ENCODE measurements at places on chromosomes 16 and 17. TPM values are rescaled to one million over a fixed set of nuclear protein-coding genes. Genes with fewer than 3 reads are reported as not detected.

The COQ7 gene
- total RNA-seq = 15.3 TPM

DNA sequence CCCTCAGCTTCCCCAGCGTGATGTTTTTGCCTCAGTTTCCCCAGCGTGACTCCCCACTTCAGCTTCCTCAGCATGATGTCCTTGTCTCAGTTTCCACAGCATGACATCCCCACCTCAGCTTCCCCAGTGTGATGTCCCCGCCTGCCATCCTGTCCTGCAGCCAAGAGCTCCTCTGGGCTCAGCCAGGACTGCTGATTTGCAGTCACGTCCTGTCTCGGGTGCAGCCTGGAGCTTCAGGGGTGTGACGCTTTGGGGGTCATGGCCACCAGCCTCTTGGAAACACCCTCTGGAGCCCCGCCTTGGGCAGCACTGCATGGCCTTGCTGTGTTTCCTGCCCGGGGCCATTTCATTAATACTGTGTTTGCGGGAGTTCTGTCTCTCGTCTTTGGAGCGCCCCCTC lies 16.5 kb upstream of the NUDT16L1 start:
- H3K27me3 ChIP-seq = no peaks in the 10 kb centered on the region
- DNase-seq = peak; percentile 19
- H3K4me3 ChIP-seq = peak overlapping the region; percentile 66
- peaks cover 29% of the 10 kb centered on the region for H3K36me3 ChIP-seq
- H3K4me1 ChIP-seq = peaks cover 41% of the 10 kb centered on the region

GRCh38 chr17:30429155-30429554 lies 48.1 kb upstream of the GOSR1 start:
- H3K4me1 ChIP-seq = no peaks in the 10 kb centered on the region
- H3K27ac ChIP-seq = no peak overlapping the region
- DNase-seq = no peak
- H3K27me3 ChIP-seq = no peaks in the 10 kb centered on the region
- peaks cover 23% of the 10 kb centered on the region for H3K36me3 ChIP-seq

DNA sequence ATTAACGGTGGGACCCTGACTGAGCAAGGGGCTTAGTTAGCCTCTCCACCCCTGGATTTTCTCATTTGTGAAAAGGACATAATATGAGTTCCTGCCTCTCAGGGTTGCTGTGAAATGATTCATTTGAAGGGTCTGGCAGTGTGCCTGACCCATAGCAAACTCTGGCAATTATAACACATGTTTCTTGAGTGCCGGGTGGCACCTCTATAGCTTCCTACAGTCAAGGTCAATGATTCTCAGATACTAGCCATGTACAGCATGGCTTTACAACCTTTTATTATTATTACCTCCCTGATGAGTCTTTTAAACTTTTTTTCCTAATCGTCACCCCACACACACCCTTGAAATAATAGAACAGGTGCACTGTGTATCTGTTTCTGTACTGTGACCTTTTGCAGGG lies 42.1 kb downstream of the TMEM114 start:
- no peak for DNase-seq
- H3K4me3 ChIP-seq = no peak overlapping the region
- no peak overlapping the region for H3K27ac ChIP-seq
- no peaks in the 10 kb centered on the region for H3K36me3 ChIP-seq
- H3K4me1 ChIP-seq = no peaks in the 10 kb centered on the region

GRCh38 chr17:68969101-68969500 lies 13.9 kb upstream of the ABCA8 start:
- H3K36me3 ChIP-seq = no peaks in the 10 kb centered on the region
- no peak overlapping the region for H3K27ac ChIP-seq
- DNase-seq = no peak
- H3K27me3 ChIP-seq = no peaks in the 10 kb centered on the region

The PAM16 gene
- 39.3 TPM for total RNA-seq

- DNase-seq = peak; percentile 61
- peak overlapping the region; percentile 90 for H3K4me3 ChIP-seq
- no peaks in the 10 kb centered on the region for H3K27me3 ChIP-seq
Measured at GRCh38 chr16:80804056-80804525, 307 bp downstream of the CDYL2 start.

DNA sequence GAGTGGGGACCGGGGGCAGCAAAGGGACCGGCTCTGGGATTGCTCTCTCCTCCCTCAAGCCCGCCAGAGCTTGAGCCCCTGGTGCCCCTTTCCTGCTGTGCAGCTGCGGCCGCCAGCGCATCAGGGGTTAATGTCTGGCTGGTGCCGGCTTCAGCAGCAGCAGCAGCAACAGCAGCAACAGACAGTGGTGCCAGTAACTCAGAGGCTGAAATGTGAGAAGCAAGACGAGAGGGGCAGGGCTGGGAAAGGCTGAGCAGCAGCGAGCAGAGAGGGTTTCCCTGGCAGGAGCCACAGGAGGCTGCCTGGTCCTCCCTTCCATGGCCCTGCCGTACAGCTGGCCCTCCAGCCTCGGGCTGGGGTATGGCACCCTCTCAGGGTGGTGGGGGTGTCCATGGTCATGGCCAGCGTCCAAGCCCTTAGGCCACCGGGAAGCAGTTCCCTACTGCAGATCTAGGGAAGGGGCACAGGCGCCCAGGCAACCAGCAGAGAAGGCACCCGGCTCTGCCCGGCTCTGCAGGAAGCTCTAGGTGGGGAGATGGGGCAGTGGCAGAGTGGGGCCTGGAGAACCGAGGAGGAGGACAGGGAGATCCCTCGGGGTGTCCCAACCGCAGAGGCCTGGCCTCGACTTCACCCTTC lies 21.1 kb upstream of the TFAP4 start:
- no peaks in the 10 kb centered on the region for H3K36me3 ChIP-seq
- no peak for DNase-seq
- H3K27ac ChIP-seq = no peak overlapping the region
- H3K27me3 ChIP-seq = no peaks in the 10 kb centered on the region

DNA sequence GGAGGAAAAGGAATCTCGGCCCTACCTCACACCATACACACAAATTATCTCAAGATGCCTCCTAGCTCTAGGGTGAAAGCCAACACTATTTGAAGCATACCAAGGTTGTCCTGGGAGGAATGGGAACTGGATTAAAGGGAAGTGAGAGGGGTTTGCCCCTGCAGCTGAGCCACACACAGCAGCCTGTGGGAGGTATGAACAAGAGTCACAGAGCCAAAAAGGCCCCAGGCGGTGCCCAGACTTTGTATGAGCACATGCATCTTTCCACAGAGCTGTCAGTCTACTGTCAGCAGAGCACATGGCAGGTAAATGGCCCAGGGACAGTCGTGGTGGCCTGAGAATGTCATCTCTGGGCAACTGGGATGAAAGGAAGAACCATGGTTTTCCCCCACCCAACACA lies 31.0 kb upstream of the RCVRN start:
- H3K27ac ChIP-seq = no peak overlapping the region
- H3K4me3 ChIP-seq = no peak overlapping the region
- H3K27me3 ChIP-seq = no peaks in the 10 kb centered on the region
- no peaks in the 10 kb centered on the region for H3K4me1 ChIP-seq
- DNase-seq = no peak

DNA sequence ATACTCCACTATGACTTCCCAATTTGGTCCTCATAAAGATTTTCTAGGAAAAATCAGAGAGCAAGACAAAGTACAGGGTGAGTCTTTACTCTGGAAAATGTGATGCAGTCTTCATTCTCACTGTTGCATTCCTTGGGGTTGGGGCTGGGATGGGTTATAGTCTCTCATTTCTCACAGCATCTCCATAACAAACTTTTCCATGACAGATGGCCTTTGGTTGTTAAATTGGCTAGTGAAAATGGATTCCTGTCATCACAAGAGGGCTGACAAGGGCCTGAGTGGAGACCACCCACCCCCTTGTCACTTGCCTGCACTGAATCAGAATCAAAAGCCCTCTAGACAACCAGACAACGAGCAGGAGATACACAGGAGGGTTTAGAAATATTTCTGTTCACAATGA lies 174.6 kb downstream of the AATF start:
- no peak for DNase-seq
- H3K27me3 ChIP-seq = no peaks in the 10 kb centered on the region
- no peak overlapping the region for H3K27ac ChIP-seq
- H3K4me3 ChIP-seq = no peak overlapping the region
- peaks cover 11% of the 10 kb centered on the region for H3K36me3 ChIP-seq

The BCKDK gene
- 23.5 TPM for total RNA-seq

The CSH2 gene
- not detected for total RNA-seq

DNA sequence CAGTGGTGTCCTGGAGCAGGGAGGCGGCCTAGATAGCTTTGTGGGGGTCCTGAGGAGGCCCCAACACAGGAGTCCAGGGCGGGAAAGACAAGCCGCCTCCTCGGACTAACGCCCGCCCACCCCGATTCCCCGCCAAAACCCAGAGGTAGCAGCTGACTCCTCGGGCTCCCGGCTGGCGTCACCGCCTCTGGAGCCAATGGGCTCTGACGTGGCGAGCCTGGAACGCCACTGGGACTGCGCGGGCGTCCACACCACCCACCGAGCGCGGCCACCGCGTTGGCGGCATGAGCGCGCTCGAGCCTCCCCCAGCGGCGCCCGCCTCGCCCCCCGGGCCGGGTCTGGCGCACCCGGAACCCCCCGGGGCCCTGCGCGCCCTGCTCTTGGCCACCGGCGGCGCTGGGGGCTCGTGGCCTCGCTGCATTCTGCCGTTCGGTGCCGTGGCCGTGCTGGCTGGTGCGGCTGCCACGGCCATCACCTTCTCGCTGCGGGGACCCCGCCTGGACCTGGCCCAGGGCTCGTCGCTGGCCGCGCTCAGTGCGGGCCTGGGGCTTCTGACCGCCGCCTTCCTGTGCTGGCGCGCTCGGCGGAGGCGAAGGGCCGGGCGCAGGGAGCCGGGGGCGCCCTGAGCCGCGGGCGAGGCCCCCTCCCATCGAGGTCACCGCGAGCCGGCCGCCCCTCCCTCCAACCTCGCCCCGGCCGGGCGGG lies 3.4 kb upstream of the NTN3 start:
- H3K4me1 ChIP-seq = peaks cover 10% of the 10 kb centered on the region
- H3K36me3 ChIP-seq = no peaks in the 10 kb centered on the region
- H3K27me3 ChIP-seq = peaks cover 34% of the 10 kb centered on the region
- no peak for DNase-seq
- no peak overlapping the region for H3K4me3 ChIP-seq
- no peak overlapping the region for H3K27ac ChIP-seq

The SEPTIN12 gene
- total RNA-seq = not detected

The GRIN2A gene
- not detected for total RNA-seq

DNA sequence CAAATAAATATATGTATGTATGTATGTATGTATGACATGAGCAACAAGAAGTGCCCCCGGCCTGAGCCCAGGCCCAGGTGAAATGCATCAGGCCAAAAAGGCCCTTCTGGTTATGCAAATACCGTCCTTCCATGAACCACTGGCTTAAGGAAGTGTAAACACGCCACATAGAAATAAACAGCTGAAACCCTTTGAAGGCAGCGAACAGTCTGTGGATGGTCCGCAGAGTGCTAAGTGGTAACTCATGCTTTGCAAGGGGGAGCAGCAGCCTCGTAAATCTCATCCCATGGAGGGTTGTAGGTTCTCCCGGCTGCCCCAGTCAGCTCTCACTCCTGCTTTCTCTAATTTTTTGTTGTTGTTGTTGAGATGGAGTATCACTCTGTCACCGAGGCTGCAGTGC lies 36.7 kb downstream of the COTL1 start:
- H3K4me1 ChIP-seq = peaks cover 69% of the 10 kb centered on the region
- H3K27ac ChIP-seq = no peak overlapping the region
- H3K4me3 ChIP-seq = no peak overlapping the region

The RNF167 gene
- 273 TPM for total RNA-seq

DNA sequence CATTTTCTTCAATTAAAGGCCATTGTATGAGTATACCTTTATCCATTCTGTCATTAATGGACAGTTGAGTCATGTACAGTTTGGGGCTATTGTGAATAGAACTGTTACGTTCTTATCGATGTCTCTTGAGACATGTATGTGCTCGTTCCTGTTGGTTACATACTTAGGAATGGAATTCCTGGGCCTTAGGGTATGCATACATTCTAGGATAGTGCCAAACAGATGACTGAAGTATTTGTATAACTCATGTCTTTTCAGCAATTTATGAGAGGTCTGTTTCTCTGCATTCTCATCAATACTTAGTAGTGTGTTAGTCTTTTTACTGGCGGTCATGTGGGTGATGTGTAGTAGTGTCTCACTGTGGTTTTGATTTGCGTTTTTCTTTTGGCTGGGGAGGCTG lies 81.2 kb downstream of the USP22 start:
- no peaks in the 10 kb centered on the region for H3K36me3 ChIP-seq
- no peak overlapping the region for H3K27ac ChIP-seq
- H3K4me3 ChIP-seq = no peak overlapping the region
- peaks cover 33% of the 10 kb centered on the region for H3K27me3 ChIP-seq

- peaks cover 37% of the 10 kb centered on the region for H3K36me3 ChIP-seq
- H3K27ac ChIP-seq = no peak overlapping the region
- H3K4me3 ChIP-seq = no peak overlapping the region
- no peak for DNase-seq
Measured at GRCh38 chr17:61750656-61751055, 112.7 kb downstream of the BRIP1 start.

- H3K36me3 ChIP-seq = no peaks in the 10 kb centered on the region
- H3K27ac ChIP-seq = no peak overlapping the region
- H3K27me3 ChIP-seq = no peaks in the 10 kb centered on the region
- no peaks in the 10 kb centered on the region for H3K4me1 ChIP-seq
Measured at GRCh38 chr16:64534180-64534780, 587.6 kb downstream of the CDH11 start.

The KPNB1 gene
- 409 TPM for total RNA-seq

The NATD1 gene
- 3.2 TPM for total RNA-seq

The TMEM204 gene
- 60.6 TPM for total RNA-seq

The MYH8 gene
- total RNA-seq = not detected

The KRTAP1-3 gene
- total RNA-seq = not detected

DNA sequence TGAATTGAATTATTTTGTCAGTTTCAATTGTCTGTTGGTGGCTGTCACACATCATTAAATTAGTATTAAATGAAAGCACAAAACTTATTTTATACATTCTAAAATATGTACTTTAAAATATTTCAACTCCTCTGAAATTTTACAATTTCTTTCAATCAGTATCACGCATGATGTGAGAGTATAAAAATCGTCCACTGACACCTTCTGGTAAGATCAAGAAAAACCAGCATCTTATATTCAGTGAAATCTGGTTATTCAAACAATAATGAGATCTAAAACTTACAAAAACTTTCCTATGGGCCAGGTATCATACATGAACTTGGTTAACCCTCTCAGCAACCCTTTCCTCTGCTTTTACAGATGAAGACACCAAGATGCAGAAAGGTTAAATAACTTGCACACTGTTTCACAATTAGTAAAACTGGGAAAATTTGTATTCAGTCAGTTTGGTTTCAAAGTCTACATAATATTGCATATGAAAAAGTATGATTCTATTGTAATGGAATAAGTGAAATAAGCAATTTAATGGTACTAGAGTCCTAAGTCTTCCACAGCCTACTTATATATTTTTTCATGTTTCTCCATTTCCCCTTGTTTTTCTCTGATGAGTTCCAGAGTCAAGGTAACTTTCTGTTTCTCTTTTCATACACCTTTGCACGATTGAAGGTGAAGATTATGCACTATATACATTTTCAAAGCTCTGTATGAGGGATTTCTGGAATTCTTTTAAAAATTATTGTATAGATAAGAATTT lies 58.7 kb downstream of the EFCAB5 start:
- peak overlapping the region; percentile 42 for H3K27ac ChIP-seq
- H3K36me3 ChIP-seq = no peaks in the 10 kb centered on the region
- peaks cover 12% of the 10 kb centered on the region for H3K4me1 ChIP-seq
- peaks cover 7% of the 10 kb centered on the region for H3K27me3 ChIP-seq
- no peak overlapping the region for H3K4me3 ChIP-seq
